ENCODE measurements at places on chromosomes 16 and 17.

DNA sequence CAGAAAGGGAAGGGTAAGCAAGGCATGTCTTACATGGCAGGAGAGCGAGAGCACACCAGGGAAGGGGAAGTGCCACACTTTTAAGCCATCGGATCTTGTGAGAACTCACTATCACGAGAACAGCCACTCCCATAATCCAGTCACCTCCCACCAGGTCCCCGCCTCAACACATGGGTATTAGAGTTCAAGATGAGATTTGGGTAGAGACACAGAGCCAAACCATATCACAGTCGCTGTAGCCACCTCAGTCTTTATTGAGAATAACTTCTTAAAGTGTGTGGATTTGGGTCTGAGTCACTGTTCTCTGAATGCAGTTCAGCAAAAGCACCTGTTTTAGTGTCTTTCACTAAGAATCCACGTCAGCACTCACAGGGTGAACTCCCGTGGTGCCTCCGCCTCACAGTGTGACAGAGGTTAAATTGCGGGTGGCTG lies 195.2 kb upstream of the CHMP6 start:
- H3K27me3 ChIP-seq, result no peaks in the 10 kb centered on the region
- H3K4me1 ChIP-seq, result peaks cover 23% of the 10 kb centered on the region
- peaks cover 13% of the 10 kb centered on the region for H3K36me3 ChIP-seq
- DNase-seq, result no peak

- no peaks in the 10 kb centered on the region for H3K27me3 ChIP-seq
- no peak overlapping the region for H3K27ac ChIP-seq
- H3K36me3 ChIP-seq, result peaks cover 5% of the 10 kb centered on the region
- no peak for DNase-seq
- H3K4me1 ChIP-seq, result peaks cover 10% of the 10 kb centered on the region
Measured at GRCh38 chr16:81576696-81577095, 132.1 kb downstream of the CMIP start.

DNA sequence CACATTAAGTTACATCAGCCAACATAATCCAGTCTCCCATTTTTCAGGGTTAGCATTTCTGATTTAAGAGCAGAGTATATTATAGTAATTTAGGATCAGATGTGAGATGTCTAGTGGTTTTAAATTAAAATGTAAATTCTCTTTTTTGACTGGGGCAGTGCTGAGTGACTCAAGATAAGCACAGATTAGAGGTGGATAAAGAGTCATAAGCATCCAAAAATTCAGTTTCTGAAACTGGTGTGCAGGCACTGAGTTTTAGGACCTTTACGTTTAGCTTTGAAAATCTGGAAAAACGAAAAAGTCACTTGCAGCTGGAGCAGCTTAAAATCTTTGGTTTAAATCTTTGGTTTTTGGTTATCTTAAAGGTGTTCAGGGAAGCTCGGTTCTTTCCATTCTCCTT lies 190.7 kb downstream of the FTO start:
- DNase-seq, result no peak
- peak overlapping the region; percentile 24 for H3K27ac ChIP-seq
- H3K4me3 ChIP-seq, result no peak overlapping the region
- H3K36me3 ChIP-seq, result peaks cover 8% of the 10 kb centered on the region
- H3K27me3 ChIP-seq, result peaks cover 10% of the 10 kb centered on the region
- H3K4me1 ChIP-seq, result peaks cover 39% of the 10 kb centered on the region

GRCh38 chr16:46743232-46743719 lies 4.9 kb downstream of the MYLK3 start:
- no peaks in the 10 kb centered on the region for H3K36me3 ChIP-seq
- DNase-seq, result no peak
- no peak overlapping the region for H3K4me3 ChIP-seq
- no peaks in the 10 kb centered on the region for H3K27me3 ChIP-seq
- peaks cover 16% of the 10 kb centered on the region for H3K4me1 ChIP-seq

DNA sequence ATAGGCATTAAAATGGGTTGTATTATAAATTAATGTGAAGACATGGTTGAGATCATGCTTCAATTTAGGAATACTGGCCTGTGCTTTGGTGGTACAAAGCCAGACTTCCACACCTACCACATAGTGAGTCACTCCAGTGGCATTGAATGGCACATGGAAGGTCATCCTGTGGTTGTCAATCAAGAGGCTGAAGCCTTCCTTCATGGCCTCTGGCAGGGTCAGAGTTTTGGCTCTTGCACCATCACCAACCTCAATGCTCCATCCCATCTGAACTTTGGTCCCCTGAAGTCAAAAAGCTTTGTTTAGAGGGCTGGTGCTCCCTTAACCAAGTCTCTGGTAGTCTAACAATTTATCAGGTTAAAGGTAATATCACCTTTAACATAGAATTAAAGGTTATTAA lies 6.1 kb downstream of the ZP2 start:
- H3K4me1 ChIP-seq, result peaks cover 8% of the 10 kb centered on the region
- H3K27me3 ChIP-seq, result peaks cover 7% of the 10 kb centered on the region
- no peaks in the 10 kb centered on the region for H3K36me3 ChIP-seq
- H3K4me3 ChIP-seq, result no peak overlapping the region
- H3K27ac ChIP-seq, result no peak overlapping the region
- no peak for DNase-seq

DNA sequence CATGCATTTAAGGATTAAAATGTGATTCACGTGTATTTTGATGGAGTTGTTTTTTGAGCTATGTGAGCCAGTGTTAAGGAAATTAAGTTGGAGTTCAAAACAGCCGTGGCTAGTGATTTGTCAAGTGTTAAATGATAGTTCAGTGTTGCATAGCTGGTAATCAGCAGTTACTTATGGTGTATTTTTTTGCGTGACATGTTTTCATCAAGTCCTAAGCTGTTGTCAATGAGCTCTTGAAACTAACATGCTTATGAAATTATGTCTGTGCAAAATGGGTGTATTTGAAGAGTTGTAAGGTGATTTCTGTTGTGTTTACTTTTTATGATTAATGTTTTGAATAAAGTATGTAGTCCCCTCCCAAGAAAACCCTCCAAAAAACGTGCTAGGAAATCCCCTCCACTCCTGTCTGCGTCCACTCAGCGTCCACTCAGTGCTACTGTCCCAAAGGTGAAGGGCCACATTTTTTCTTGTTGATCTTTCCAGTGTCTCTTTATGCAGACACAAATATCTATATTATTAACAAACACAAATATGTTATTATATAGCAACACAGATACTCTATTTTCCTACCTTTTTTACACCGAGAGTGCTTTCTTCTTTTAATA lies 30.0 kb downstream of the USP10 start:
- H3K36me3 ChIP-seq, result no peaks in the 10 kb centered on the region
- peaks cover 50% of the 10 kb centered on the region for H3K4me1 ChIP-seq
- no peak for DNase-seq
- H3K27ac ChIP-seq, result peak overlapping the region; percentile 86

GRCh38 chr17:63289931-63290330 lies 156.2 kb downstream of the CYB561 start:
- H3K36me3 ChIP-seq, result peaks cover 23% of the 10 kb centered on the region
- no peak overlapping the region for H3K4me3 ChIP-seq
- no peak for DNase-seq
- H3K4me1 ChIP-seq, result peaks cover 5% of the 10 kb centered on the region
- no peak overlapping the region for H3K27ac ChIP-seq

All from type B pancreatic cell (in vitro differentiated cells).